Endothelial cell (in vitro differentiated cells): ENCODE measurements at places on chromosomes 7 and 10.
A peak's percentile ranks its signal among the peaks of the same experiment; 100 is the strongest.

DNA sequence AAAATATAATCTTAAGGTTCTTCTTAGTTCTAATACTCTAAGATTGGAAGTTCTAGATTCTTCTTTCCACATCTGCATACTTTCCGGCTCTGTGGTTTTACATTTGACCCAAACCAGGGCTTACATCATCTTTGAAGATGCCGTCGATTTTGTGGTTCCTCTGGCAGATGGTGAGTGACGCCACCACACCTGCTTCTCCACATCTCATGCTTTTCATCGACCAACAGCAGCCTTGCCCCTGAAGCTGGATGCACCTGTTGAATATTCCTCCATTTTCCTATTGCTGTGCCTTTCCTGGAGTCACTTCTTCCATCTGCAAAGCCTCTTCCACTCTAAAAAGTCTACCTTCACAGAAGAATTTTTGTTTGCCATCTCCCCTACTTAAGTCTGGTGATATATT is 121.3 kb downstream of the PRKCQ start:
- peaks cover 4% of the 10 kb centered on the region for H3K27me3 ChIP-seq
- DNase-seq: no peak
- H3K27ac ChIP-seq: no peak overlapping the region
- H3K36me3 ChIP-seq: peaks cover 85% of the 10 kb centered on the region
- H3K4me3 ChIP-seq: peak overlapping the region; percentile 64
- H3K4me1 ChIP-seq: no peaks in the 10 kb centered on the region

- peaks cover 15% of the 10 kb centered on the region for H3K36me3 ChIP-seq
- no peak overlapping the region for H3K4me3 ChIP-seq
- DNase-seq: no peak
- H3K4me1 ChIP-seq: no peaks in the 10 kb centered on the region
- peaks cover 6% of the 10 kb centered on the region for H3K27me3 ChIP-seq
These were observed 1092.2 kb downstream of the TYW1 start for GRCh38 chr7:68088879-68089278.

DNA sequence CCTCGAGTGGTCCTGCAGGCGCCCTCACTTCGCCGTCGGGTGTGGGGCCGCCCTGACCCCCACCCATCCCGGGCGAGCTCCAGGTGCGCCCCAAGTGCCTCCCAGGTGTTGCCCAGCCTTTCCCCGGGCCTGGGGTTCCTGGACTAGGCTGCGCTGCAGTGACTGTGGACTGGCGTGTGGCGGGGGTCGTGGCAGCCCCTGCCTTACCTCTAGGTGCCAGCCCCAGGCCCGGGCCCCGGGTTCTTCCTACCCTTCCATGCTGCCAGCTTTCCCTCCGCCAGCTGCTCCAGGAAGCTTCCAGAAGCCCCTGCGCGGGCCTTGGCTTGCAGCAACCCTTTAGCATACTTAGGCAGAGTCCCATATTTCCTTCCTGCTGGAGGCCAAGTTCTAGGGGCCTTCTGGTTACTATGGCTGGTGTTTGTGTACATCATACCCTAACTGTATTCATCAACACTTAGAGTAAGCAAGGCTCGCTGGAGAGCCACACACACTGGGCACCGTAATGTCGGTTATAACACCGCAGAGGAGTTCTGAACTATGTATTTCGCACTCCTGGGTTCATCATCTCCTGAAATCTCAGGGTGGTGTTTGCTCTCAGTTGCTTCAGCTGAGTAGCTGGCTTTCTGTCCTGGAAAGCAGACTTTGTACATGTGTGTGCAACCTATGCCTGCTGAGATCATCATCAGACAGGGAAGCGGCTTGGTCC is 471 bp downstream of the MGMT start:
- peaks cover 9% of the 10 kb centered on the region for H3K27me3 ChIP-seq
- peak overlapping the region; percentile 85 for H3K4me3 ChIP-seq
- peaks cover 4% of the 10 kb centered on the region for H3K36me3 ChIP-seq
- no peak for DNase-seq

- DNase-seq: no peak
- no peak overlapping the region for H3K27ac ChIP-seq
- H3K27me3 ChIP-seq: peaks cover 2% of the 10 kb centered on the region
- no peaks in the 10 kb centered on the region for H3K4me1 ChIP-seq
- no peak overlapping the region for H3K4me3 ChIP-seq
- no peaks in the 10 kb centered on the region for H3K36me3 ChIP-seq
These were observed 111.8 kb downstream of the OAT start for GRCh38 chr10:124306922-124307371.

DNA sequence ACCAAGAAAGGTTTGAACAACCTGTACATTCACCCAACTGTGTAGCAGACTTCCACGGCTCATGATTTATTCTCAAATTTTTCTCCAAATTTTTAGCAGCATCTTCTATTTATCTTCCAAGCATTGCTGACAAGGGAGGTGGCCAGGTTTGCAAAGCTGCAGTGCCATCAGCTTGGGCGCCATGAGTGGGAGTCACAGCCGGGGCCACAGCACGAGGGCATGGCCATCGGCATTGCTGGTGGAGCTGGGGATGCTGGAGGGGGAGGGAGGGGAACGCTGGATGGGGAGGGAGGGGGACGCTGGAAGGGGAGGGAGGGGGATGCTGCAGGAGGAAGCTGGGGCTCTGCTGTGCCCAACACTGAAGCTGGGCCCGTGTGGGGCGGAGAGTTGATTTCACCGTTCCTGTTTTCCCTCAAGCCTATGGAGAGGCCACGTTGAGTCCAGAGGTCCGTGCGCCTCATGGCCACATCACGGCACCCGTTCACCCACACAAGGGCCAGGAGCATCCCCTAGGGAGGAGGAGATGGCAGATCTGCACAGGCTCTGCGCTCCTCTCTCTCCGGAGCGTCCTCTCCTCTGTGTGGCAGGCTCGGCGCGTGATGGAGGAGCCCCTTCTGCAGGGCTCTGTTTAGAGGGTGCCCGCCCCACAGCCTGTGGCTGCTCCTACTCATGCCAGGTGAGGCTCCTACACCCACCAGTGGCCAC is 520.2 kb downstream of the DNAJB6 start:
- peaks cover 16% of the 10 kb centered on the region for H3K27me3 ChIP-seq
- H3K4me1 ChIP-seq: no peaks in the 10 kb centered on the region
- H3K4me3 ChIP-seq: no peak overlapping the region
- H3K36me3 ChIP-seq: peaks cover 20% of the 10 kb centered on the region
- no peak for DNase-seq

- DNase-seq: no peak
- no peak overlapping the region for H3K27ac ChIP-seq
- H3K36me3 ChIP-seq: peaks cover 8% of the 10 kb centered on the region
- H3K4me3 ChIP-seq: no peak overlapping the region
- peaks cover 3% of the 10 kb centered on the region for H3K27me3 ChIP-seq
- H3K4me1 ChIP-seq: peaks cover 23% of the 10 kb centered on the region
These were observed 129.0 kb upstream of the TCF7L2 start for GRCh38 chr10:112821038-112821437.

GRCh38 chr10:103678178-103678526 is 177.2 kb downstream of the SH3PXD2A start:
- peak overlapping the region; percentile 42 for H3K27ac ChIP-seq
- peaks cover 7% of the 10 kb centered on the region for H3K36me3 ChIP-seq
- DNase-seq: no peak
- peaks cover 2% of the 10 kb centered on the region for H3K4me1 ChIP-seq
- H3K27me3 ChIP-seq: peaks cover 2% of the 10 kb centered on the region
- H3K4me3 ChIP-seq: no peak overlapping the region

- no peak for DNase-seq
- no peaks in the 10 kb centered on the region for H3K36me3 ChIP-seq
- peaks cover 3% of the 10 kb centered on the region for H3K4me1 ChIP-seq
- H3K27me3 ChIP-seq: peaks cover under 1% of the 10 kb centered on the region
These were observed 673.1 kb upstream of the PHF14 start for GRCh38 chr7:10300577-10300976.

DNA sequence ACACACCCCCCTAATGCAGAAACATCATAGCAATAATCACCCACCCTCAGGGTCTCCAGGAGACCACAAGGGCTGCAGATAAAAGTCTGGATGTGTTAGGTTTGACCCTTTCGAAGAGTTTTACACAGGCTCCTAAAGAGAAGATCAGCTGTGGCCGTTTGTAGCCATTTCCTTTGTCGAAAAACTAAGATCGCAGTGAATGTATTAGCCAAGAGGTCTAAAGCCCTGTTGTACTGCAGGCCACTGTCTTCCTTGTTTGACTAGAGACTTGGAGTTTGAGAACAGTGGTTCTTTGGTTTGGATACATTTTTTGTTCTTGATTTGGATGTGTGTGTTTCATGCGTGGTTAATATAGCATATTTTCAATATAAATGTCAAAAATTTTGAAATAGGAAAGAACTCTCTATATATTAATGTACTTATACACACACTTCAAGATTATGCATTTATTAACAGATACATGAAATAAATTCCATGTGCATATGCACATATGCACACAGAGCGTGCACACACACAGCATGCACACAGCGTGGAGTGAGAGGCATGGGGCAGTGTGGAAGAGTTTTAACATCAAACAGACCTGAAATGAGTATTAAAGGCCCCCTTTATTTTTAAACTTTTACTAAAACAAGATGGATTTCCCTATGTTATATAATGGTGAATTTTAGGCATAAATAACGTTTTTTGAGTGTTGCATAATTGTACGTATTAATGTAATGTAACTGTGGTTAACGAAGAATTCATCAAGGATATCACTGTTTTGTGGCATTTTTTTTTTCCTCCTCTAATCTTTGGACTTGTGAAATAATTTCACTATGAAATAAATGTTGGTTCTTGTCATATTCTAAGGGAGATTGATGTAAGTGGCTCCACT is 2.2 kb downstream of the IKZF1 start:
- peaks cover 11% of the 10 kb centered on the region for H3K27me3 ChIP-seq
- H3K27ac ChIP-seq: no peak overlapping the region
- no peaks in the 10 kb centered on the region for H3K36me3 ChIP-seq

- DNase-seq: no peak
- H3K36me3 ChIP-seq: peaks cover 8% of the 10 kb centered on the region
- H3K4me1 ChIP-seq: peaks cover 32% of the 10 kb centered on the region
- H3K27me3 ChIP-seq: no peaks in the 10 kb centered on the region
- H3K4me3 ChIP-seq: no peak overlapping the region
These were observed 23.6 kb downstream of the FGFR2 start for GRCh38 chr10:121574519-121575166.

DNA sequence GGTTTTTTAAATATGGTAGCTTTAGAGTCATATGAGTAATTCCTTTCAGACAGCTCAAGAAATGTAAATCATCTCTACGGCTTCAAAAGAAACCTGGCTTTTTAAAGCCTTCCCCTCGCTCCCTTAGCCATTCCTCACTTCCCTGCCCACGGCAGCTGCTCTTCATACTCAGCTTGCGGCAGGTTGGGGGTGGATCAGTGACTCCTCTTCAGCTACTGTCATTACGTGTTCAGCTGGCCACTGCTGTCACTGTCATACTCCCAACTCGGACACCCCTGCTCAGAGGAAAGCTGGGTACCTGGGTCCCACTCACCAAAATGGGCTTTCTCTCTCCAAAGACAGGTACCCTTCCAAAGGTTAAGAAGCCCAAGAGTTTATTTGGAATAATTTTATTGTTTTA is 6.6 kb downstream of the YWHAG start:
- peaks cover 40% of the 10 kb centered on the region for H3K4me1 ChIP-seq
- no peak for DNase-seq

DNA sequence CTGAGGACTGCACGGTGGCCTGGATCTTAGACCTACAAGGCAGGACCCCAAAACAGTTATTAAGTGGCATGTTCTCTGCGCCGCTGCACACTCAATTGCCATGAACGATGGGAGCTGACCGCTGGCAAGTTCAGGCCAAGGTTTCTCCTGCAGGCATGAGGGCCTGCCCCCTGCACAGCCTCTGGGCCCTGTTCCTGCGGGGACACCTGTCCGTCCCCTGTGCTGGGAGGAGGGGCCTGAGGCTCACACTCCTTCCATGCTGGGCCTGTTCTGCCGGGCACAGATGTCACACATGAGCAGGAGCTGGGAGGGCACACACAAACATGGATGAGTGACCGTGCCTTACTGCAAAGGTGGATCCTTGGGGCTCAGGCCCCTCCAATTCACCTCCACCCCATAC is 90.0 kb downstream of the PTPRN2 start:
- DNase-seq: no peak
- peak overlapping the region; percentile 48 for H3K27ac ChIP-seq
- no peaks in the 10 kb centered on the region for H3K4me1 ChIP-seq
- peaks cover 14% of the 10 kb centered on the region for H3K27me3 ChIP-seq

DNA sequence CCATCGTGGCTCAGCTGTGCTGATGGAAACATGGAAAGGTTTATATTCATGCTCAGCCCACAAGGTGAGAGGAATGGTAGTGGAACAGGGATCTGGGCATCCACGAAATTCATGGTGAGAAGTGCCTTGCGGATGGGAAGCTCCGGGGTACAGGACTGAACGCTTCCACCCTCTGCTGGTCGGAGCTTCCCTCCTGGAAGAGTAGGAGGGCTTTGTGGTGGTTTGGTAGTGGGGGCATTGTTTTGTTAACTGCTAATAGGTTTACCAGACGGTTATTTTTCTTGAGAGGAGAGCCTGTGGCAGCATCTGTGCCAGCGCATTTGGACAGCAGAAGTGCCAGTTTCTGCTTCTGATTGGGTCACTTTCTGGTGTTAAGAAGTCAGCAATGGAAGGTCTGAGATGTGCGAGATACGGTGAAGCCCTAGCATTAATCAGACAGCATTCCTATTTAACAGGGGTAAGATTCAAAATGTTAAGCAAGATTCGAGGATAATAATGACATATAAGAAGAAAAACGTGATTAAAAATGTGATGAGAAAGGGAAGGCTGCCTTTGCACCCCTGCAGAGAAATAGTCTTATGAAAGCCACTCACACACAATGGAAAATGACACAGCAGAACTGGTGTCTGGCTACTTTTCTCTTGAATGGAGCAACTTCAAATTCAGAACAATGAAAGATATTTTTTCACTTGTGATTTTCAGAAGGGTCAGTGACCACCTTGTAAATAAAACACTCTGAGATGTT is 17.7 kb downstream of the ABCA13 start:
- H3K27me3 ChIP-seq: no peaks in the 10 kb centered on the region
- no peaks in the 10 kb centered on the region for H3K36me3 ChIP-seq
- DNase-seq: no peak
- no peak overlapping the region for H3K27ac ChIP-seq

DNA sequence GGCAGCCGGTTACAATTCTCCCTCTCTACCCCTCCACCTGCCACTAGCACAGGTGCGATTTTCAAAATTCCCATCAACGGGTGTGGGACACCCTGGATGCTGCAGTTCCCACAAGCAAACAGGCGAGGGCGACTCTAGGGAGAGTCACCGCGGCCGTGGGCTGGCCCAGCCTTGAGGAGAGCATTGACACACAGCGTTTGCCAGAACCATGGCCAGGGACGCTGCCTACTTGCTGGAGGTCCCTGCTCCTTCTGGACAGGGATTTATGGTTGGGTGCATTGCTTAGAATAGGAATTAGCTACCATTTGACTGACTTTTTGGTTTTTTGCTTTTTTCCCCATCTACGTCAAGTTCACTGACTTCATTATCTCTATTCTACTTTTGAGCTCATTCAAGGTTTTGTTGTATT is 19.0 kb upstream of the CLDN4 start:
- peak; percentile 72 for DNase-seq
- no peak overlapping the region for H3K27ac ChIP-seq

- no peaks in the 10 kb centered on the region for H3K36me3 ChIP-seq
- H3K27me3 ChIP-seq: no peaks in the 10 kb centered on the region
- no peak for DNase-seq
- no peaks in the 10 kb centered on the region for H3K4me1 ChIP-seq
- no peak overlapping the region for H3K4me3 ChIP-seq
These were observed 192.5 kb upstream of the SORCS1 start for GRCh38 chr10:107357033-107357432.
